ENCODE measurements at places on chromosomes 1 and 21. TPM values are rescaled to one million over a fixed set of nuclear protein-coding genes. Genes with fewer than 3 reads are reported as not detected.

The CRNN gene
- not detected for polyA plus RNA-seq

The VASH2 gene
- 21.5 TPM for polyA plus RNA-seq

The DPM3 gene
- 46.7 TPM for polyA plus RNA-seq

The NTNG1 gene
- polyA plus RNA-seq = 26.3 TPM

The SAMSN1 gene
- polyA plus RNA-seq = 2.4 TPM

The FAM72C gene
- polyA plus RNA-seq = 2.9 TPM

The CD1E gene
- polyA plus RNA-seq = 0.27 TPM

The FMO5 gene
- polyA plus RNA-seq = 6.5 TPM

GRCh38 chr21:14513804-14514203 lies 32.3 kb downstream of the SAMSN1 start:
- no peak for DNase-seq

- DNase-seq = no peak
Measured at GRCh38 chr1:158461534-158461933, at the start of gene OR10K1. Gene OR10K1, plus strand, starts transcription at chr1:158461834. Its CDS starts 3,728 bp downstream, at chr1:158465562.

GRCh38 chr21:28936721-28937120 lies 56.0 kb downstream of the LTN1 start:
- no peak for DNase-seq

DNA sequence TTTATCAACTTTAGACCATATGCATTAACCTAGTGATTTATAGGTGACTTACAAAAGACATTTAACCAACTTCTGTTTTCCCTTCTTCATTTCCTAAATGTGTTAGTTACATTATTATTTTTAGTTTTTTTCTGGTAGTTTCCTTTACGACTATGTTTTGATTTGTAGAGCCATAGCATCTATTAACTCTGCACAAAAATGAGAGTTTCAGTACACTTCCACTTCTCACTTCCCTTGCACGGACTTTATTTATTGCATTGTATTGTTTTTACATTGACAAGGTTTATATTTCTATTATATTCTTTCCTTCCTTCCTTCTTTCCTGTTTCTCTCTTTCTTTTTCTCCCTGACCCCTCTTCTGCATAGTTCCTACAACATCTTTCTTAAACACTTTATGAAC lies 14.7 kb downstream of the PKN2 start:
- no peak for DNase-seq

DNA sequence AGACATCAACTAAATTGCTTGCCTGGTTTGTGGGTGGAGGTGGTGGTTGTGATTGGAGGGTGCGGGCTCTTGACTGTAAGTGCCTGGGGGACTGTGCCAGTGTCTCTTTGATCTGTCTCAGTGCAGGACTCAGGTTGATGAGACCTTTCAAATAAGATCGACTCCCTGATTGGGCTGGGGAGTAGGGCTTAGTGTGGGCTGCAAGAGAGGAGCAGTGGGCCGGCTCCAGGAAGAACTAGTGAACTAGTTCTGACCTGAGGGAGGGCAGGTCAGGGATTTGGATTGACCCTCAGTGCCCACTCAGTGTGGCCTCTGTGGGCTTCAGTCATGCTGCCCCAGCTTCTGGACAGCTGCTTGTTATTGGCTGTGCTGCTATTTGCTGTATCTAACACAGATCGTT lies 130.6 kb upstream of the CACNA1E start:
- DNase-seq = no peak

DNA sequence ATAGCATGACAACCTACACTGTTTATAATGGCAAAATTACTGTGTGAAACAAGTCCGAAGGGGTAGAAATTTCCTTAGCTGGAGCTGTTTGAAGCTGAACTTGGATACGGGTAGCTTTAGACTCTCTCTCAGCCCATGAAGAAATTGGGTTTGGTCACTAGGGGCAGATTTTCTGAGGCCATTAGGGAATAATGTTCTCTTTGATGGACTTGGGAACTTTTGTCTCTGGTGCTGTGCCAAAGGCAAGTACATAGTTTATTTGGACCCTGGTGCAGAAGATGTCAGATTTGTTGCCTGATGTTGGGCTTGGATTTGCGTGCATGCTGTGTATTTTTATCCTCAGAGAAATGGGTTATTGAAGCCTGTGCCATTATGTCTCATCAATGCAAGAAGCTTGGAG lies 109.6 kb downstream of the VPS13D start:
- no peak for DNase-seq

- no peak for DNase-seq
Measured at GRCh38 chr1:224481601-224482000, 47.0 kb upstream of the WDR26 start.

GRCh38 chr1:60573121-60573520 lies 499.6 kb upstream of the C1orf87 start:
- no peak for DNase-seq

DNA sequence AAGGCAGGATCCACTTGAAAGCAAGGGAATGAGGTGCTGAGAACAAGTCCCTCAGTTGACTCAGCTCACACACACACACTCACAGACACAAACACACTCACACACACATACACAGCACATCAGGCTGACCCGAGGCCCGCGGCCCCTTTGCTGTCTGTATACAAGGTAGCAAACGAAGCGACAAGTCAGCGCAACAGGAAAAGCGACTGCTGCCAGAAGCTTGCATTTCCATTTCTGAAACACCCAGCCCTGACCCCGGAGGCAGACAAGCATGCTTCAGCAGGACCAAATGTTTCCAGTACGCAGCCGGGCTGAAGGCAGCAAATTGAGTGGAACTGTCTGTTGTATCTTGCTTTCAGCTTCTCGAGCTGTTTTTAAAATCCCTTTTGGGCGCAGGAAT lies 501.6 kb downstream of the NPHP4 start:
- DNase-seq = no peak

- DNase-seq = no peak
Measured at GRCh38 chr1:29258976-29259801, 22.9 kb downstream of the PTPRU start.

DNA sequence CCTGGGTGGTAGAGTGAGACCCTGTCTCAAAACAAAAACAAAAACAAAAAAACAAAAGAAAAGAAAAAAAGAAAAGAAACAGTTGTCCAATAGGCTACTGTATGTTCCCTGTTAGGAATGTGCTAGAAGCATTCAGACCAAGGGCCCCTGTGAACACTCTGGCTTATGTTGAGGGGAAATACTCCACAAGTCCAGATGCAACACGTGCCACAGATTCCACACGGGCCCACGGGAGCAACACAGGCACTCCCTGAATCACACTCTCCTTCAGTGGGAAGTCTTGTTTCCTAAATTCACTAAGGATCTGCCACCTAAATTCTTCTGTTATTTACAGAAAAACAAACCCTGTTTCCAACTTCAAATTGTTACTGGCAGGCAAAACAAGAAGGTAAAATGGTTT lies 291.1 kb downstream of the PCP4 start:
- no peak for DNase-seq

DNA sequence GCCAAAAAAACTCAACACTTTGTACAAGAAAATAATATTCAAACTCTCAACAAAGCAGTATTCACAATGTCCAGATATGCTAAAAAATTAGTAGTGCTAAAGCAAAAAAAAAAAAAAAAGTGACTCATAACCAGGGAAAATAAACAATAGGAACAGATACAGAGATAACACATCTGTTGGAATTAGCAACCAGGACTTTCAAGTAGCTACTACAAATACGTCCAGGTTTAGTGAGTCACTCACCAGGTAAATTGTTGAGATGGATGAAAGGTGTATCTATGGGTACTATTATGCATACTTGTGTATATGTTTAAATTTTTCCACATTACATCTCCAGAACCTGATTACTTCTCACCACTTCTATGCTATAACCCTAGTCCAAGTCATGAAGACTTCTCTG lies 144.8 kb upstream of the SLC35F3 start:
- no peak for DNase-seq

DNA sequence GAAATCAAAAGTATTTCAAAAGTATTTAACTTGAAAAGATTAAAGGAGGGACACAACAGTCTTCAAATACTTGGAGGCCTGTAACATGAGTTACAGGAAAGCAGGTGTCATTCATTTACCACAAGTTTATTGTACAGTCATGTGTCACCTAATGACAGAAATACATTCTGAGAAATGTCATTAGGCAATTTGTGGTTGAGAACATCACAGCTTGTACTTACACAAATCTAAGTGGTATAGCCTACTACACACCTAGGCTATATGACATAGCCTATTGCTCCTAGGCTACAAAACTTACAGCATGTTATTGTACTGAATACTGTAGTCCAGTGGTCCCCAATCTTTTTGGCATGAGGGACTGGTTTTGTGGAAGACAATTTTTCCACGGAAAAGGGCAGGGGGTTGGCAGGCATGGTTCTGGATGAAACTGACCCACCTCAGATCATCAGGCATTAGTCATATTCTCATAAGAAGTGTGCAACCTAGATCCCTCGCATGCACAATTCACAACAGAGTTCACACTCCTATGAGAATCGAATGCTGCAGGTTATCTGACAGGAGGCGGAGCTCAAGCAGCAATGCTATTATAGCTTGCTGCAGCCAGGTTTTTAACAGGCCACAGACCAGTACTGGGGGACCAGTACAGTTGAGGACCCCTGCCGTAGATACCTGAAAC lies 25.0 kb upstream of the PHTF1 start:
- no peak for DNase-seq

DNA sequence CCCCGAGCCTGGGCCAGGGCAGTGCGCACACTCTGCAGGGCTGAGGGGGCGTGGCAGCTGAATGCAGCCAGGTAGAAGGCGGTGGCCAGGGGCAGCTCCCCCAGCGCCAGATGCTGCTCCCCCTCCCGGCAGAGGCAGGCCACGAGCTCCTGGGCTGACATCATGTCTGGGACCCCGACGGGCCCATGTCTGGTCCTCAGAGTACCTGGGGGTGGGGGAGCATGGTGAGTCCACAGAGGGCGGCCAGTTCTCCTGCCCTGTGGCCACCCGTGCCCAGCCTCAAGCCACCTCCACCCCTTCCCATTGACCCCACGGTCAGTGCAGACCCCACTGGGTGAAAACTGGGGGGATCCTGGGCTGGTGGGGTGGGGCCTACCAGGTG lies 838 bp downstream of the TTC34 start:
- no peak for DNase-seq

DNA sequence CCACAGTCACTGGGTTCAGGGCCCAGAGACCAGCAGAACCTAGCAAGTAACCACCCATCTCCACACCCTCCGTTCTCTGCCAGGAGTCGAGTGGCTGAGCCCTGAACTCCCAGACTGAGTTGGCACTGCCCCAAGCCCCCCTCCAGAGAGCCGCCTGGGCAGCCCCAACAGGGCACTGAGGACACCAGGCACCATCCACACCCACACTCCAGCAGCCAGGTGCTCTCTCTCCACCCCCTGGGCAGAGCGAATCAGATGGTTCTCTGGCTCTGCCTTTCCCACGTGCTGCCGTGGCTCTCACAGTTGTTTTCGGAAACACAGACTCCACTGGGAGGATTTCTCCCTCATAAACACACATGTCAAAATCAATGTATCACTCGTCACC lies 13.6 kb downstream of the WDR4 start:
- no peak for DNase-seq

- DNase-seq = no peak
Measured at GRCh38 chr1:183276386-183277080, 90.5 kb downstream of the LAMC2 start.

DNA sequence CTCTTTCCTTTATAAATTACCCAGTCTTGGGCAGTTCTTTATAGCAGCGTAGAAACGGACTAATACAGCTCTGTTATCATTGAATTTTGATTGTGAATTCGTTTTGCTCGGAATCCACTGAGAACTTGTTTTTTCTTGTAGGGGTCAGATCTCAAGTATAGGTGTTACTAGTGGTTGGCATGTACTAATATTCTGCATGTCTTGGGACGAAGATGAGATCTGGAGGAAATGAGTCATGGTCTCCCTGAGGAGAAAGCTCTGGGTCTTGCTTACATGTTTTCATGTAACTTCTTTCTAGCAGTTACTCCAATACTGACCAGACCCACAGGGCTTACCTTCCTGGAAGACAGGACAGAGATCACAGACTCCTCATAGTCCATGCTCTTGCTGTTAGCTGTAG lies 30.3 kb downstream of the ZSCAN20 start:
- no peak for DNase-seq

DNA sequence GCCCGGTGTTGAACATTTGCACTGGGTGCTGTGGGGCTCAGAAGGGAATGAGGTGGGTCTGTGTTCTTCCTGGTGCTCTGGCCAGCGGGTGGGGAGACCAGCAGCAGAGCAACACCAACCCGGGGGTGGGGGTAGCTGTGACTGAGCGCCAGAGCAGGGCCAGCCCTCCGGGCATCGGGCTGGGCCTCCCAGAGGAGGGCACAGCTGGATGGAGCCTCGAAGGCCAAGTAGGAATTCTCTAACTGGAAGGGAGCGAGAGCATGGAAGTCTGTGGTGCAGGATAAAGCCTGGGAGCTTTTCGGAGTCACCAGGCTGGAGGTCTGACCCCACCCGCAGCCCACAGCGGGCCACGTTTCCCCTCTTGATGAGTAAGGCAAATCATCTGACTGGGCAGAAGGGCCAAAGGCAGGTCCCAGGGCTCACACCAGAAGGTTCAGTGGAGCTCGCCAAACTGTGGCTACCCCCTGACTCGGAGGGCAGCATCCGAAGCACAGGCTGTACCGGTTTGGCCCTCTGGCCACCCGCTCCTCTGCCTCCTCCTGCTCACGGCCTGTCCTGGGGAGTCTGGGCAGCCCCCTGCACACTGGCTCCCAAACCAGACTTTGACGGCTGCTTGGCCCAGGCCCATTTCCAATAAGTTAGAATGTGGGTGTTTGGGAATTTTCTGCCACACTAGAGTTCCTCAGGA lies 18.8 kb downstream of the SLC1A7 start:
- no peak for DNase-seq

Measured in renal cortex interstitium (tissue), 15 donors.